Activated T-cell treated with anti-CD3 and anti-CD28 coated beads, Interleukin-2, amount 50 U/mL, for 1 hour (primary cell): ENCODE measurements at places on chromosomes 13 and 19.

DNA sequence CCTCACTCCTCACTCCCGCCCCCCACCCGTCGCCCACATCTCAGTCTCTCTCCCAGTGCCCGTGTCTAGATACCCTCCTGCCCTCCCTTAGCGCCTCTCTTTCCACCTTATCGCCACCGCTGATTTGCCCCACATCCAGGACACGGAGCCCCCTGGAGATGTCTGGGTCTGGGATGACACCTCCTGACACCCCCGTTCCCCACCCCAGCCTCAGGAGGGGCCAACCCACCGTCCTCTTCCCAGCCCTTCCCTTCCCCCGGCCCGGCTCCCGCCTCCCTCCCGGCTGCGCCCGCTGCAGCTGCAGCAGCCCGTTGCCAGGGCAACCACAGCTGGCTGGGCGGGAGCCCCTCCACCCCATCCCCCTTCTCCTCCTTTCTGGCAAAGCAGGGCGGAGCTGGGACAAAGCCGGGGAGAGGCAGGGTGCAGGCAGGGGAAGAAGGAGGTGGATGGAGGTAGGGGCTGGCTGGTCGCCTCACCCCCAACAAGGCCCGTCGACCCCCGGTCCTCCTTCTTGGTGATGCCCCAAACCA is 13.5 kb downstream of the DPF1 start:
- DNase-seq = no peak

DNA sequence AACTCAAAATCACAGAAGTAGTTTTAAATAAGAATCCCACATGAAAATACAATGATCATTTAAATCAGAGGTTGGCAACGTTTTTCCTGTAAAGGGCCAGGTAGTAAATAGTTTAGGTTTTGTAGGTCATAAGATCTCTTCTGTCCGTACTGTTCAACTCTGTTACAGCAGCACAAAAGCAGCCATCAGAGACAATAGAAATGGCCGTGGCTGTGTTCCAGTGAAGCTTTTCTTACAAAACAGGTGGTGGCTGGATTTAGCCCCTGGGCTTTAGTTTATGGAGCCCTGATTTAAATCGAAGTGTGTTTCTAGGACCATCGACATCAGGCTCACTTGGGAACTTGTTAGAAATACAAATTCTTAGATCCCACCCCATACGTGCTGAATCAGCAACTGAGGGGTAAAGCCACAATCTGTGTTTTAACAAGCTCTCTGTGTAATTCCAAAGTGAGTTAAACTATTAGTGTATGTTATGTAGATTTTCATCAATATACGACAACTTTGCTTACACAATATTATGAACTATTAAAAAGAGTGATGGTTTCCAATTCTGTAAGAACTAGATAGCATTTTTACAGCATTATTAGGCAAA is 54.8 kb upstream of the MIR17HG start:
- no peak for DNase-seq

GRCh38 chr13:109868578-109869311 is 82.4 kb upstream of the IRS2 start:
- DNase-seq = no peak

DNA sequence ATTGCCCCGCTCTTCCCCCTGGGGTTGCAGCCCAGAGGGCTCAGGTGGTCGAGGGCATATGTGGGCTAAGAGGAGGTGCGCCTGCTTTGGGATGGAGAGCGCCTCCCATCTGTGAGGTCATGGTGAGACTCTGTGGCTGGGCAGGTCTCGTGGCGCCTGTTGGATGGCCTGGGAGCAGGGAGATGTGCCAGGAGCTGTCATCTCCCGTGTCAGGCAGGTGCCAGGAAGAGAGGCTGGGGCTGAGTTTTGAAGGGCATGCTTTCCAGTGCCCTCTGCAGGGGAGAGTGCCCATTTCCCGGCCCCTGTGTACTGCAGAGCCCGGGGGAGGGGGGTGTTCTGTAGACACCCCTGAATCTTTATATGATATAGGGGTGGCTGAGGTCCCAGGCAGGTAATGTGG is 2.8 kb downstream of the WTIP start:
- no peak for DNase-seq

- DNase-seq = no peak
These were observed 266.1 kb upstream of the TMTC4 start for GRCh38 chr13:100940658-100941057.

DNA sequence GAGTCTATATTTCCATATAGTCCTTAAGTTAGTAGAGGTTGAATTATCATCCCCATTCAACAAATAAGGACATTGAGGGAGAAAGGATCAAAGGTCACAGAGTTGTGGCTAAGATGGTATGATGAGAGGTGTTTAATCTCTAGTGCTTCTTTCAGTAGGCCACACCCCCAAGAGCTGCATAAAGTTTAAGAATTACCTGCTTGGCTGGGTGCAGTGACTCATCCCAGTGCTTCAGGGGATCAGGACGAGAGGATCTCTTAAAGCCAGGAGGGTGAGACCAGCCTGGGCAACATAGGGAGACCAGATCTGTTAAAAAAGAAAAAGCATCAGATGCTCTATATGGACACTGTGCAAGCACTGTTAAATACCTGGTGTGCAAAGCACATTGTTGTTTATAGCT is 560.0 kb upstream of the KLHL1 start:
- no peak for DNase-seq

- DNase-seq = no peak
These were observed 153.3 kb downstream of the TNFRSF19 start for GRCh38 chr13:23723471-23723870.

DNA sequence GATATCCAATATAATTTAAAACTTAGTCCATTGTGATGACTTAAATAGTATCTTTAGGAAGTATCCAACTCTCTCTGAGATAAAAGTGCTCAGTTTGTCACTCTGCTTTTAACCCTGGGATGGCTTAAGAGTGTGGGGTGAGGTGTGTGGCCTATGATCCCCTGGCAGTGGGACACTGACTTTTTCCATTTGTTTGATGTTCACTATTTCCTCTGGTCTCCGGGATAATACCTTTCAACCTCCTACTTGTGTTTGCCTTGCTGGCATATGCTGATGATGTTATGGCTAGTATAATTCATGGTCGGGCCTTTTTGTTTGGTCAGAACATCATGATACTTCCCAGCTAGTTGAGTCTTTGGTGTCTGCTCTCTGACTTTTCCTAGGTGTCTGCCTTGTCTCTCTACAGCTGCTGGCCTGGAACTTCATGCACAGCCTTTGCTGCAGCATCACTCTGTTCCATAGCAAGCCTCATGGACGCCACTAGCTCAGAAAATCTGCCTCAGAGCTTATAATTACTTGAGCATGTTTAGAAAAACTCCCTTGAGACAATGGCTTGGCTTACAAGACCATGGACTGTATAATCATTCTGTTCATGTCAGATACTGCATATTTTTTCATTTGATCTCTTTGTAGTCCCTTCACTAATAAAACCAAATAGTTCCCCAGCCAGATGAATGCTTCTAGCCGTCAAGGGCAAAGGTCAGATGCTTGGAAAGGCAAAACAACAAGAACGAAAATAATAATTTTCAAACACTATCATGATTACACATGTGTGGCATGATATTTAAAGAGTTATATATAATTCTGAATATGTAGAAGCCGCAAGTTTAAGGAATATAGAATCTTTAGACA is 75.2 kb downstream of the WDFY2 start:
- DNase-seq = no peak

GRCh38 chr19:49878744-49879070 is 1.2 kb downstream of the TBC1D17 start:
- DNase-seq = no peak

GRCh38 chr13:75334634-75335447 is 147.1 kb downstream of the TBC1D4 start:
- no peak for DNase-seq

DNA sequence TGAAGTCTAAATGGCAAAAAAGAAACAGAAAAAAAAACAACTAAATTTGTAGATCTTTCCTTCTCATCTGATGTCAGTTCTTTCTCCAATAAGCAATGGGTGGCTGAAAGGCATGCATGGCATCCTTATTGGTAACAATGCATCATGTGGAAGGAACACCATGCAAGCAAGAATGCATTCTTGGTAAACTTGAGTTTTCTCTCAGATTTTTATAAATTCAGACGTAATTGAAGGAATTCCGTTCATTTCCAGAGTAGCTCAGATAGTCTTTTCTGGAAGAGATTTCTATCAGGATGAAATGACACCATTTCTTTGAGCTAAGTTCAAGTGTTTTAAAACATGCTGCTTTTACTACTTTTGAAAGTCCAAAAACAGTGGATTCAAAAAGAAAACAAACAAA is 373.0 kb downstream of the COG6 start:
- no peak for DNase-seq

GRCh38 chr13:81021284-81021840 is 680.4 kb upstream of the SPRY2 start:
- DNase-seq = no peak

DNA sequence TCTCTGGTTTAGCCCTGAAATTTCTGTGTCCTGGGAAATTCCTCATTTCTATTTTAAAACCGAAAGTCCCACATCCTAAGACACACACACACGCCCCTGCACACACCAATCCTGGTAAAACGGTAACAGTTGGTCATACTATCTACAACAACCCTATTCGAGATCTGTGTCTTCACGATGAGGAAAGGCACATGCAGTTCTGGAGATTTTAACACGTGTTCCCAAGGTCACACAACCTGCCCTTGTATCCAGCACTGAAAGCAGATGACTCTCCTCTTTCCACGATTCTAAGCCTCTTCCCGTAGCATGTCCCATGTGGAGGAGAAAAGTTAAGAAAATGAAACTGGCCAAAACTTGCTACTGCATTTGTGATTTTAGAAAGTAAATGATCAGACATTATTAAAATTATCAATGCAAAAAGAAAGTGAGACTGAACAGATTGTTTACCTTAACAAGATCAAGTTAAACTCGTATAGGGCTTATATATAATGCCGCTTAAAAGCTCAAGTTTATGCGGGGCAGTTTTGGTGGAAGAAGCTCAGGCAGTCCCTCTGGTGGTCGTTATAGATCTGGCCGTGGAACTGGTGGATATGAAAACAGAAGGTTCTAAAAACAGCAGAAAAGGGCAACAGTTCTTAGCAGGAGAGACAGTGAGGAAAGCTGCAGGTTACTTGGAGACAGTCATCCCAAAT is 32.7 kb downstream of the VSTM1 start:
- DNase-seq = no peak

DNA sequence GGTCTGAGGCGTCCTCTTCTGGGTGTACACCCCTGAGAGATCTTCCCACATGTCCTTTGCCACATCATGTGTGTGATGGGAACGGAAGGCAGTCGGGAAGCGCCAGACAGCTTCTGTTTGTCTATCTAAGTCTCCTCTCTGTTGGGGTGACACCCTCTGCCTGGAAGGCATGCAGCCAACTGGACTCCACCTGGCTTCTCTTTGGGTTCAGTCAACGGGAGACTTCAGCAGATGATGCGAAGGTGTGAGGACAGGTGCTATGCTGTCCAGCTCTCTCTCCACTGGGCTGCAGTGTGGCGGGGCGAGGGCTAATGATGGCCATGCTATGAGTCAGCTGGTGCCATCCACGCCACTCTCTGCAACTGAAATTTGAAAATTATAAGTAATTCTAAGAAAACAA is 14.3 kb upstream of the SBK3 start:
- no peak for DNase-seq

- DNase-seq = no peak
These were observed 904 bp upstream of the SOX1 start for GRCh38 chr13:112065867-112066623.

DNA sequence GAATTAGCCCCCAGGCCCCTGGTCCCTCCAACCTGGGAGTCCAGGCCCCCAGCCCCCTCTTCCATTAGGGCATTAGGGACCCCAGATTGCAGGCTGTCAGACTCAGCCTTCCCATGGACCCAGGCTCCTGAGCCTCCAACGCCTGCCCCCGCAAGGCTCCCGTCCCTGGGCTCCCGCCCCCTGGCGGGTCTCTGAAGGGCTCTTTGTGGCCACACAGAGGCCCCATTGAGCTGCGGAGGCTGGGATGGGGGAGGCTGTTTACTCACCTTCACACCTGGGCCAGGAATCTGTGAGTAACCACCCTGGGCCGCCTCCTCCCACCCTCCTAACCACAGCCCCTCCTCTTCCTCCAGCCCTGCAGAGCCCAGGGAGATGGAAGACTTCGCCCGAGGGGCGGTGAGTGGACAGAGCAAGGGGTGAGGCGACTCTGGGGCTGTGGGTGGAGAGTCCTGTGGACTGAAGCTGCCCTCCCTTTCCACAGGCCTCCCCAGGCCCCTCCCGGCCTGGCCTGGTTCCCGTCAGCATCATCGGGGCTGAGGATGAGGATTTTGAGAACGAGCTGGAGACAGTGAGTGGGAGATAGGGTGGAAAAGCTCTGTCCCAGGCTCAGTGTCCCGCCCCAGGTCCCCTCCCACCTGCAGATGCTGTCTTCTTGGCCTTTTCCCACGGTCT is 4.9 kb downstream of the ARHGEF1 start:
- DNase-seq = peak; percentile 90

DNA sequence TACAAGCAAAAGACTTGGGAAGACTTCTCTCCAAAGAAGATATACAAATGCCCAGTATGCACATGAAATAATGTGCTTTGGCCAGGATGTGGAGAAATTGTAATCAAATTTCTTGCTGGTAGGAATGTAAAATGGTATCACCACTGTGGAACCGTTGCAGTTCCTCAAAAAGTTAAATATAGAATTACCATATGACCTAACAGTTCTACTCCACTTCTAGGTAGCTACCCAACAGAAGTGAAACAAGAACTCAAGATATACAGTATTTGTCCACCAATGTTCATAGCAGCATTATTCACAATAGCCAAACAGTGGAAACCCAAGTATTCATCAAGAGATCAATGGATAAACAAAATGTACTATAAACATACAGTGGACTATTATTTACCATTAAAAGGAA is 95.0 kb upstream of the KLF5 start:
- no peak for DNase-seq

GRCh38 chr19:41744850-41745249 is 10.5 kb upstream of the CEACAM6 start:
- DNase-seq = no peak

DNA sequence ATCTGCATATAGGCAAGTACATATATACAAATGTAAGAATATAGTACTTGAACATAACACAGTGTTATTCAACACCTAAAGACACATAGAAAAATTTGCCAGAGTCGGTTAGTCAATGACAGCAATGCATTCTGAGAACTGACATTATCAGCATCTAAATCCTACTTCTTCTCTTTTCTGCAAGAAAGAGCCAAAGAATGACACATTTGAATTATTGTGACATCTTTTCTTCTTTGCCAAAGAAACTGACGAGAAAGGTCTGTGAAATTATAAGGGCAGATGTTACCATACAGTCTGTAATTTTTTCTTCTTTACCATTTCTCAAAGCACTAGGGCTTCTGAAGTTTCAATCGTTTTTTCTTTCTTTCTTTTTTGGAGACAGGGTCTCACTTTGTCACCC is 350.9 kb upstream of the NBEA start:
- no peak for DNase-seq

DNA sequence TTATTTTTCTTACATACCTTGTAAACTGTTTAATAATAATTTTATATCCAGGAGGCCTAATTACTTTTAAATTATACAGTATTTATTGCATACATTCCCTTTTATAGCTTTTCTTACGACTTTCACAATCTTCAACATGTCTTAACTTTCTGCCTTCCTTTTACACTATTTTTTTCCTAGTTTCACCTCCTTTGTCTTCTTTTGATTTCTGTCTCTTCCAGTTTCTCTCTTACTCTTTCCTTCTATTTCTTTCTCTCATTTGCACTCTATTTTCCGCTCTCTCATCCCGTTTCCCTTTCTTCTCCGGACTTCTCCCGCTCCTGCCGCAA is 11.5 kb downstream of the ZNF552 start:
- DNase-seq = no peak
